ENCODE measurements at places on chromosomes 3 and 15.

GRCh38 chr3:160660902-160661301 lies 16.1 kb upstream of the ARL14 start:
- DNase-seq, result no peak

GRCh38 chr3:17025594-17026139 lies 140.9 kb downstream of the PLCL2 start:
- no peak for DNase-seq

DNA sequence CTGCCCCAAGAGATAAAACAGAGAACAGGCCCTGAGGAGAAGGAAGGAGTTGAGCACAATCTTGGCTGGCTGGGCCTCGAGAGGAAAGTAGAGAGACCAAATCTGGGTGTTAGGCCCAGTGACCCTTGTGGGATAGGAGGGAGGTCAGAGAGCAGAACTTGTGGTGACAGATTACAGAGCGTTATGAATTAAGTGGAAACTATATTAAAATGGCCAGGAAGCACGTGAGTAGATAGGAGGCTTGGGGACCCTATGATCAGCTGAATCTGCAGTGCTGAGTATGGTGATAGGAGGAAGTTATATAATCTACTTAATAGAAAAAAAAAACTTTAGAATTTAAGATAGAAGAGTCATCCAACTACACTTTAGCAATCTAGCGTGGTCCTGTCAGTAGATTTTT lies 30.0 kb downstream of the ST6GAL1 start:
- DNase-seq, result no peak

DNA sequence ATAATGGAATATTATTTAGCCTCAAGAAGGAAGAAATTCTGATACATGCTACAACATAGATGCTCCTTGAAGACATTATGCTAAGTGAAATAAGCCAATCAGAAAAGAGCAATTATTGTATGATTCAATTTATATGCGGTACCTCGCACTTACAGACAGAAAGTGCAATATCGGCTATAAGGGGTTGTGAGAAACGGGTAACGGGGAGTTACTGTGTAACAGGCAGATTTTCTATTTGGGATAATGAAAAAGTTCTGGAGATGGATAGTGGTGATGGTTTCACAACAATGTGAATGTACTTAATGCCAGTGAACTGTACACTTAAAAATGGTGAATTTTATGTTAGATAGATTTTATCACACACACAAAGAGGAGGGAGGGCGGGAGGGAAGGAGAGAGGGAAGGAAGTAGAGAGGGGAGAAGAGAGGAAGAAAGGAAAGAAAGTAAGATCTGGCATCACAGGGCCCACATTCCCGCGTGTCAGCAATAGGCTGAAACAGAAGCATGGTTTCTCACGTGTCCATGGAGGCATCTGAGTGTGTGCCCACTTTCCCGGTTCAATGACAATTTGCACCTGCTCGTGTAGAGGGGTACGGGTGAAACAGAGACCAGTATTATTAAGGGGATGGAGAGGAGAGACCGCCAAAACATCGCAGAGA lies 700 bp upstream of the BLM start:
- DNase-seq, result no peak

GRCh38 chr3:178684881-178685590 lies 148.8 kb downstream of the KCNMB2 start:
- no peak for DNase-seq

- DNase-seq, result no peak
Measured at GRCh38 chr3:113910966-113911365, 36.8 kb upstream of the ZDHHC23 start.

DNA sequence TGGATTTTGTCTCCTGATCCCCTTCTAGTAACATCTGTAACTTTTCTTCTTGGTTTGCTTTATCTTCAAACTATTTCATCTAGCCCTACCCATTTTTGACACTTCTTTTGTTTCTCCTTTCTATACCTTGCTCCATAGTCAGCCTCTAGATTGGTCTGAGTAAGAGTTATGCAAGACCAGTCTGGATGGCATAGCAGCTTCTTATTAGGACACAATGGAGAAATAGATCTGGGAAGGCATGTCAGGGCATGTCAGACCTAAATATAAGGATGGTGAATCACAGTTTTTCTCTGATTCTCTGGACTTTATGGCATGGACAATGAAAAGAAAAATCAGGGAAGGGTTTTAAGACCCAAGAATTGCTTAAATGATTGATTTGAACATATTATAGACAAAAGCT lies 452.5 kb downstream of the RAP2B start:
- DNase-seq, result no peak

- DNase-seq, result no peak
Measured at GRCh38 chr3:127438371-127438770, 150.5 kb upstream of the PRR20G start.

- no peak for DNase-seq
Measured at GRCh38 chr15:76343313-76343996, 6.9 kb downstream of the ISL2 start.

- DNase-seq, result no peak
Measured at GRCh38 chr3:5499404-5499803, 311.9 kb downstream of the EDEM1 start.

DNA sequence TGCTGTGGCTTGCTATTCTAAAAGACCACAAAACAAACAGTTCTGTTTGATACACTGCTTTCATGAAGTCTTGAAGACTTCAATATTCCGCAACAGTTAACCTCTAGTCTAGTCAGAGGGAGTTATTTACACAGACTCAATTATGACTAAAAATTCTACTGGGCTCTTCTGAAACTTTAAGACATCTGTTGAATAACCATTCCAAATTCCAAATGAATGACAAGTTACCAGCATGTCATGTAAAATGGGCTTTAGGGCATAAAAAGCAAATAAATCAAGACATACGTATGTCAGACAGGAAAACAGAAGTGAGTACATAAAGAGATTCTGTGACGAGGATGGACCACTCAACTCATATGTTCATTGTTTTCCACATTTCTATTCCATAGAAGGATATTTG lies 93.9 kb downstream of the PLOD2 start:
- DNase-seq, result no peak

- no peak for DNase-seq
Measured at GRCh38 chr3:127679534-127680145, 6.9 kb downstream of the ABTB1 start.

DNA sequence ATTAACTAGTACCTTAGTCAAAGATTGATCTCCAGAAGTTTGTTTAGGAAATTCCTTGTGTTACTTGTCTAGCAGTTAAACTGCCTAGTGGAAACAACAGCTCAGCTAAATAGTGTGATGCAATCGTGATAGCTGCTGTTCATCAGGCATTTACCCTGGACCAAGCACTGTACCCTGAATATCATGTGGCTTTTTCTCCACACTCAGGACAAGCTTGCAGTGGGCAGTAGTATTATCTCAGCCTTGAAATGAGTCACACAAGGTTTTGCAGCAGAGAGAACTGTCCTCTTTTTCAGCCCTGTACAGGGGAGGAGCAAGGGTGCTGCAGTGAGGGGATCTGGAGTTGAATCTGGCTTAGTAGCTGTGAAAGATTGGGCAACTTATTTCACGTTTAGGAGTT lies 208.4 kb downstream of the TP63 start:
- no peak for DNase-seq

DNA sequence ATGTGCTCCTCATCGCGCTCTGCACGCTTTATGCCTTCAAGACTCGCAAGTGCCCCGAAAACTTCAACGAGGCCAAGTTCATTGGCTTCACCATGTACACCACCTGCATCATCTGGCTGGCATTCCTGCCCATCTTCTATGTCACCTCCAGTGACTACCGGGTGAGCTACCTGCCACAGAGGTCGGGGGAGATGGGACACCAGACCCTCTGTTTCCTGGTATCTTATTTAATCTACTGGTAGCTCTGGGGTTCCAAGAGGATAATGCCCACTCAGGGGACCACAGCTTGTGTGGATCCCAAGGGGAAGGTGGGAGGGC lies 9.1 kb downstream of the GRM2 start:
- no peak for DNase-seq
